Common myeloid progenitor, CD34-positive (primary cell): ENCODE measurements at places on chromosomes 2 and 18.

- DNase-seq, result no peak
Measured at GRCh38 chr2:148643421-148643820, 1.1 kb upstream of the EPC2 start.

GRCh38 chr2:46689993-46690392 lies 210.6 kb downstream of the TMEM247 start:
- no peak for DNase-seq

DNA sequence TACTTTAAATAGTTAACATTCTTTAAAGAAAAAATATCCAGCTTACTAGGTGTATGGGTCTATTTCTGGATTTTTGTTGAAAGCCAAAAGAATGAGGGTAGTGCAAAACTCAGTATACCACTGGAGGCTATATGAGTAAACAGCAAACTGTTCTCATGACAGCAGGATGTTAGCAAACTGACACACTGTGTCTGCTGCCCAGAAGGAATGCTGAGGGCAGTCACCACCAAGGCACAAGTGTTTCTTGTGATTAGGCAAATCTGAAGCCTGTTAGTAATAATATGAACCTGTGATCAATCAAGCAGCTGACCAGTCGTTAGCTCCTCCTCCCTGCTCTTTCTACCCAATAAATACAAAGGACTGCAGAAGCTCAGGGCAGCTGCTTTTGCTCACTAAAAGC lies 50.5 kb upstream of the SULT1C3 start:
- no peak for DNase-seq

DNA sequence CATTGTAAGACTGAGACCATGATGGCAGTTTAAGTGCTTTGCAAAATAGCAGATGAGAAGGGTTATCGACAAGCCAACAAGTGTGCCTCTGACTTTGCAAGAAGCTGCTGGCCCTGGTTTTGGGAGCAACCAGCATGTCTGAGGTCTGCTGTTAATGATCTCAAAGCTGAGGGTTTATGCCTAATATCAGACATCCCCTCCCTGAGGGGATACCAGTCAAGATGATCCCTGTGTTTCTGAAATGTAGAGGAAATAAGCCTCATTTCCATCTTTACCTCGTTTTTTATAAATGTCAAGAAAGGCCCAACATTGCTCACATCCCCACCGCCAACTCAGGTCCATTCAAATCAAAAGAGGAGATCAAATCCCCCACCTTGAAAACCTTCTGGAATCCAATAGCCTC lies 120.6 kb downstream of the MYCN start:
- DNase-seq, result no peak

GRCh38 chr2:37642907-37643729 lies 28.3 kb downstream of the CDC42EP3 start:
- peak; percentile 64 for DNase-seq

GRCh38 chr2:99450199-99450598 lies 39.6 kb downstream of the REV1 start:
- no peak for DNase-seq

GRCh38 chr18:11468120-11468519 lies 141.3 kb upstream of the SLC35G4 start:
- DNase-seq, result no peak

GRCh38 chr2:241724259-241724974 lies 10.0 kb upstream of the D2HGDH start:
- DNase-seq, result no peak

- DNase-seq, result no peak
Measured at GRCh38 chr2:178924817-178925216, 117.6 kb upstream of the TTN start.

DNA sequence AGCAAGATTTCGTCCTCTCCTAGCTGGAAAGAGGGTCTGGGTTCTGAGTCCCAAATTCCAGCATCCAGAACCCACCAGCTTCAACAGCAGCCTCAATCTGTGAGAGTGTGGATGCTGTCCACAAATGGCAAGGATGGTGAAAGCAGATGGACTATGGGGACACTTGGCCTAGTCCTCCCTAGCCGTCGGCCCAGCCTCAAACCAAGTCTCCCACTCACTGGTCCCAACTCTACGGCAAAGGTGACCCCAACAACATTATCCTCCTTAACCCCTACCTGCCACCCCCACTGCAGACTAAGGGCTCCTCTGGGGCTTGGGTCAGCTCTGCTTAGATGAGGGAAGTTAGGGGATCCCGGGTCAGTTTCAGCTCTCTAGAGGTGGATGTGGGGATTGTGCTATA lies 57.3 kb downstream of the TNS1 start:
- DNase-seq, result no peak

GRCh38 chr18:69838620-69839411 lies 108.9 kb downstream of the CD226 start:
- DNase-seq, result no peak

DNA sequence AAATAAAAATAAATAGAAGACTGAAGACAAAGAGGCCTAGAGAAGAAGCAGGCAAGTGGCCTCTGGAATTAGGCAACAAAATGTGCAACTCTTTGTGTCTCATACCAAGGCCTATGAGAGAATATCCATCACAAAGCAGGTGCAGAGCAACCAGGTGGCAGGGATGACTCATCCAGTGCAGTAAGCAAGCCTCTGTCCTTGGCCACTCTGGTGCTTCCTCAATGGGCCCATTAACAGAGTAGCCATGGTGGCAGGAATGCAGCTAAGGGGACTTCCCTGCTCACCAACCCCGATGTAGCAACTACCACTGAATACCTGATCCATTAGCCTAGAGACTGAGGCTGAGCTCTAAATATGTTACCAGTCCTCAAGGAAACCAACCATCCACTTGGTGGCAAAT lies 11.0 kb upstream of the EPG5 start:
- DNase-seq, result no peak

DNA sequence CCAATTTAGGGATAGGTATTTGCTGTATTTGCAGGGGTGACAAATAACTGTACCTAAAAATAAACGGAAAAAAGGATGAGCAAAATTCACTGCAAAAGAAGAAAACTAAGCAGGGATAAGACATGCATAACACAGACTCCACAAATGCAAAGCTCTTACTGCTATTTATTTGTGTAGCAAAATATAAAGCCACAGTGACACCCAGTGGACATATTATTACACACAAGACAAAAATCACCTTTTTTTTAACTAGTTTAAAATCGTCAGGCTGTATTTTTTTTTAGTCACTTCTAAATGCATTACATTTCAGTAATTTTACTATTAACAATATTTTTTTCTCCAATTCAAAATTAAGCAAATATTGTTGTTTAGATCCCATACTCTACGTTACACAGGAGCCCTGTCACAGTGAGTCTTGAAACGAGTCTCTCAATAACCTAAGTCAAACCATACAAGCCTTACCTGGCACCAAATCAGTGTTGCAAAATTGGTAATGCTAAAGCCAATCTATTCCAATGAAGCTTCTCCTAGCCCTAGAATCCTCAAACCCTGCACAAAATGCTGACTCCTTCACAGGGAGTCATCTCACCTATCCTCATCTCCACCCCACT lies 23.7 kb downstream of the METTL4 start:
- peak; percentile 78 for DNase-seq

DNA sequence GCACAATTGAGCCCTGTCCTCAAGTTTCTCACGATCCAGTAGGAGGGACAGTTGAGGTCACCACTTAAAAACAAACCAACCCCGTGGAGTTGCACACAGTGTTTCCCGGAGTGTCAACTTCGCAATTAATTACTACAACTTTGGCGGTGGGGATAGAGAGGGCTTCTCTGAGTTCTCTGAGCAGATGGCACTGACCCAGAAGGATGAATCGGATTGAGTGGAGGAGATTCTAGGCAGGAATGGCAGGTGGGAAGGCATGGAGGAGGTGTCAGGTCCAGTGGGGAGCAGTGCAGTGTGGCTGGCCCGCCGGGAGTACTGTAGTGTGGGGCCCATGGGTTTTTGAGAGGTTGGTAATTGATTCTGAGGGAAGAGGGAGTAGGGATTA lies 12.0 kb downstream of the SIX3 start:
- no peak for DNase-seq

GRCh38 chr2:65826567-65826966 lies 394.2 kb upstream of the SPRED2 start:
- DNase-seq, result no peak

GRCh38 chr2:136034629-136035028 lies 49.2 kb upstream of the DARS1 start:
- no peak for DNase-seq

DNA sequence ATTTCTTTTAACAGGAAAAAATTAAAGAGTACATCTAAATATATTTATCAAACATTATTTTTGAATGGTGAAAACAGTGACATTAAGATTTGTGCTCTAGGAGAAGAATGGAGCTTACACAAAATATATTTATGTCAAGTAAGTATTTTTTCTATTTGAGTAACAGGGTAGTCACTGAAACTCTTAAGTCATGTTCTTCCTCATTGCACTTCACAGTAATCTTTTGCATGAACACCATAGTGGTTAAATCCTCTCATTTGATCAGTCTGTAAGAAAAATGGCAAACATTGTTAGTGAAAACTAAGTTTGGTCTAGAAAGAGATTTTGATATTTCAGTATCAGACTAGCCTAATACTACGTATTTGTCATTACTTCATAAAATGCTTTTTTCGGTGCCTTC lies 8.1 kb downstream of the GMCL1 start:
- peak; percentile 45 for DNase-seq

DNA sequence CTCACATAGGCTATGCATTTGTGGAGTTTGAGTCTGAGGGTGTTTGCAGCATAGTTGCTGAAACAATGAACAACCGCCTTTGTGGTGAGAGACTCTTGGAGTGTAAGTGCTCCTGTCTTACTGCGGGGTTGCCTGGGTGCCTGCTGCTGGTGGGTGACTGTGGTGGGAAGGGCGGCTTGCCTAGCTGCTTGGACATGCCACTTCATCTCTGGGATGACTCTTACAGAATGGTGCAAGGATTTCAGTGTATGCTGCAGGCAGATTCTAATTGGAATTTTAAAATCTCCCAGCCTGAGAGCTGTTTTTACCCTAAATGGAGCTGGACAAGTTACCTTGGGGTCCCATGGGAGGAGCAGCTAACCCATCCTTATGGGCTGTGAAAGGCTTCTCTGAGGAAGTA lies 50.1 kb downstream of the CYP27C1 start:
- no peak for DNase-seq

DNA sequence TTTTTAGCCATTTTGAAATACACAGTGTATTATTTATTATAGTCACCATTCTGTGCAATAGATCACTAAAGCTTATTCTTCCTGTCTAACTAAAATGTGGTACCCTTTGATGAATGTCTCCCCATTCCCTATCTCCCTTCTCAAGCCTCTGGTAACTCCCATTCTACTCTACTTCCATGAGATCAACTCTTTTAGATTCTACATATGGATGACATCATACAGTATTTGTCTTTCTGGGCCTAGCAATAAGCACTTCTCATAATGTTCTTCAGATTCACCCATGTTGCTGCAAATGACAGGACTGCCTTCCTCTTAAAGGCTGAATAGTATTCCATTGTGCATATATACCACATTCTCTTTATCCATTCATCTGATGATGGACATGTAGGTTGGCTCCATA lies 210.9 kb downstream of the PID1 start:
- DNase-seq, result no peak

GRCh38 chr2:2942225-2942624 lies 435.4 kb downstream of the EIPR1 start:
- no peak for DNase-seq

GRCh38 chr18:46705521-46705920 lies 48.5 kb upstream of the LOXHD1 start:
- no peak for DNase-seq
